ENCODE measurements at places on chromosomes 5 and 9.

- no peak for DNase-seq
Measured at GRCh38 chr9:131625790-131626670, 80.7 kb downstream of the PRRT1B start.

GRCh38 chr9:129383019-129383560, 205.0 kb upstream of the IER5L start:
- peak; percentile 17 for DNase-seq

DNA sequence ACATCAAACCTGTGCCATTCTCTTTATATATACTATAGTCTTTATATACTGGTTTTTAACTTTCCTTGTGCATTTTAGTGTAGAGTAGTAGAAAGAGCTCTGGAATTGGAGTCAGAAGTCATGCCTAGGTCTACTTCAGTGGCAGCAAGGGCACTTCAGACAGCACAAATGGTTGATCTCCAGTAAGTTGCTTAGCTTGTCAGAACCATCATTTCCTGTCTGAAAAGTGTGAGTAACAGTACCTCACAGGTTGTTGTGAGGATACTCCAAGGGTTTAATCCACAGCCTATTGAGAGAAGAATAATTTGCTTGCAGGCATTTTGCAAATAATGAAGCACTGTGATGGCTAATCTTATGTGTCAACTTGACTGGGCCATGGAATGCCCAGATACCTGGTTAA, 95.8 kb upstream of the NR4A3 start:
- DNase-seq = no peak

DNA sequence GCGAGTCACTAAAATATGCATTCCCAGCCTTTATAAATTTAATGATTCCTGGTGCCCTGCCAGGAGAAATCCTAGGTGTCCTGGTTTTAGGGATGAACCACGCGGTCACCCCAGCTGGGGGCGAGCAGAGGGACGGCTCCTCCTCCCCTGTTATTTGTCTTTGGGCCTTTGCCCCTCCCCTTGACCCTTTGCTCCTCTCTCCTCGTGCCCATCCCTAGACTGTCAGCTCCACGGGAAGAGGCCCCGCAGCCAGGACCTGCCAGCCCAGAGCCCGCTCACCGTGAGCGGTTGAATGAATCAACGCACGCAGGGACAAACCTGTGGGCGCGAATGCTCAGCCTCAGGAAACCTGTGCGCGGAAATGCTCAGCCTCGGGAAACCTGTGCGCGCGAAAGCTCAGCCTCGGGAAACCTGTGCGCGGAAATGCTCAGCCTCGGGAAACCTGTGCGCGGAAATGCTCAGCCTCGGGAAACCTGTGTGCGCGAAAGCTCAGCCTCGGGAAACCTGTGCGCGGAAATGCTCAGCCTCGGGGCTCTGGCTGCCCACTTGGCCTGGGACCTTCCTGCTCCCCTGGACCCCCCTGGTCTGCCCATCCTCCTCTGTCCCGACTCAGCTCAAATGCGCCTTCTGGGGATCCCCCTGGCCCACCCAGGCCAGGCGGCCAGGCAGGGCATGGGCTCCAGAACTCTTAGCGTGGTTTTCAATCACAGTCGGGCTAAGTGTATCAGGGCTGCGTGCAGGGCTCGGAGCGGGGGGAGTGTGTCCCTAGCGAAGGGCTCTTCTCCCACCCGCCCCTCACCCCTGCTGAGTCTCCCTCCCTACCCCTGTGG, 140.5 kb upstream of the COL5A1 start:
- DNase-seq = no peak

DNA sequence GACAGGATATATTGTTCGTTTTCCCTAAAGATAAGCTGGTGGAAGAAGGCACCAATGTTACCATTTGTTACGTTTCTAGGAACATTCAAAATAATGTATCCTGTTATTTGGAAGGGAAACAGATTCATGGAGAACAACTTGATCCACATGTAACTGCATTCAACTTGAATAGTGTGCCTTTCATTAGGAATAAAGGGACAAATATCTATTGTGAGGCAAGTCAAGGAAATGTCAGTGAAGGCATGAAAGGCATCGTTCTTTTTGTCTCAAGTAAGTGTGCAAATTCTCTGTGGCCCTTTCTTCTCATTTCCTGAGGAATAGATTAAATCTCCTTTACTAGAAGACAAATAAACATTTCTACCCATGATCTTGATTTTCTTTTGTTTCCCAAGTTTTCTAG, 38.0 kb downstream of the OSMR start:
- no peak for DNase-seq

DNA sequence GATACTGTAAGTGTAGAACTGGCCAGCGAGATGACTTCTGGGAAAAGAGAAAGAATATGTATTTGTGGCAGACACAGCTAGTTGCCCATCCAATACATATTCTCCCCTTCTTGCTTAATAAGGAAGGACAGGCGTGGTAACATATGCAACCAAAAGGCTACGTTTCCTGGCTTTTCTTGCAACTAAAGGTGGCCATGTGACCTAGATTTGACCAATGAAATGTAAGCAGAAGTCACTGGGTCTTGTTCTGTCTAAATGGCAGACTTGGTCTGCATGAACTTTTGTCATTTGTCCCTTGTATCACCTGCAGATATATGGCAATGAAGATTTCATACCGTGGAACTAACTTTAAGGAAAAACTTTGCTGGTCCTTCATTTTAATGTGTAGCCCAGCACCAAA, 183.8 kb downstream of the CDH12 start:
- no peak for DNase-seq

DNA sequence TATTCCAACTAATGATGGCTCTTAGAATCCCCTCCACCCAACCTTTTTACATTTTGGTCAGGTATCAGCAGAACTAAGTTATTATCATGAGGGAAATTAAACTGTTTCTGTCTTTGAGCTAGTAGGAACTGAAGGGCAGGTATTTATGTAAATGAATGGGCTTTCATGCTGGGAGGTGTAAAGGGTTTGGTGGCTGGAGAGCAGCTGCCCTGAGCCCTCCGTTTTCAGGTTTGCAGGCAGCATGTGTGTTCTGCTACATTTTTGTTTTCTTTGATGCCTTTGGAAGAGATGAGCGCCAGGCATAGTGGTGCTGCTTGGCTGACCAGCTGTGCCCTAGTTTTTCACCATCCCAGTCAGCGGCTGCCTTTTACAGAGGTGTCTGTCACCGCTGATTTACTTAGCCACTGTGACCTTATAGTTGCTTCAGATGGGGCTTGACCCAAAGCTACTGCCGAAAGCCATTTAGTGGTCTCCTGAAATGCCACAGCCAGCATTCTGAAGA, 231.9 kb downstream of the MAST4 start:
- DNase-seq = no peak

DNA sequence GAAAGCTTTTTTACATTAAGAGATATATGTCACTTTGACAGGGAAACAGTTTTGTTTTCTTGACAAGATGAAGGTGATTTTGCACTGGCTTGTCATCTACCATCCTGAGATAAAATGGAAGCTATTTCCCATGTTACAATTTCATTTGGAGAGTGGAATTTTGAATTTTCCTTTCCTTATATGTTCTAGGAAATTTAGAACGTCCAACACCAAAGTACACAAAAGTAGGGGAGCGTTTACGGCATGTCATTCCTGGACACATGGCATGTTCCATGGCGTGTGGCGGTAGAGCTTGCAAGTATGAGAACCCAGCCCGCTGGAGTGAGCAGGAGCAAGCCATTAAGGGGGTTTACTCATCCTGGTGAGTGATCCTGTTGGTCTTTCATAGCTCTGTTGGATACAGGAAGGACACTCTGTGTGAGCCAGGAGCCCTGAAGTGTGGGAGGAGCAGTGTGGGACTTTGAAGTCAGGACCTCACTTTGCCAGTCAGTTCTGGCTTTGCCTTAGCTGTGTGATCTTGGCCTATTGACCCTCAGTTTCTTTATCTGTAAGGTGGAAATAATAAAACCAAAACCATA, 887 bp downstream of the PTPDC1 start:
- no peak for DNase-seq

GRCh38 chr5:111228520-111229220, 4.5 kb downstream of the CAMK4 start:
- no peak for DNase-seq

DNA sequence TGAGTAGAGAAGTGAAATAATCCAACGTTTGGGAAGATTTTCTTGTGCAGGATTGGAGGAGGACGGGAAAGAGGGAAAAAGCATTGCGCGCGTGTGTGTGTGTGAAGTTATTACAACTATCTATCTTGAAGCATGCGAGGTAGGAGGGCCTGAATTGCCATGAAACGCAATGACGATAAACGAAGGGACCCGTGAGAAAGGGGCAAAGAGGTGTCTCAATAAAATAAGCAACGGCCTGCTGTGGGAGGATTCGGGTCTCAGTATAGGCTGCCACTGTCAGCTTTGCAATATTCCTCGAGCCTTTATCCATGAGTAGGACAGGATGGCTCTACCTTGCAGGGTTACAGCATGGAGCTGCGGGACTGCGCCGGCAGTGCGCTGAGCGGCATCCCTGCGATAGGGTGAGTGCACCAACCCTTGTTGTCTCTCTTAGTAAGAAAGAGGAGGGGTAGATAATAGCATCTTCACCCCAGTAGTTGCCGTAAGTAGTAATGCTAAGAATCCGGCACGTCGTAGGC, 631 bp upstream of the RCL1 start:
- DNase-seq = no peak

- no peak for DNase-seq
Measured at GRCh38 chr5:73282383-73282782, 109.4 kb downstream of the TMEM174 start.

GRCh38 chr5:59597690-59598546, 295.6 kb downstream of the PDE4D start:
- no peak for DNase-seq

DNA sequence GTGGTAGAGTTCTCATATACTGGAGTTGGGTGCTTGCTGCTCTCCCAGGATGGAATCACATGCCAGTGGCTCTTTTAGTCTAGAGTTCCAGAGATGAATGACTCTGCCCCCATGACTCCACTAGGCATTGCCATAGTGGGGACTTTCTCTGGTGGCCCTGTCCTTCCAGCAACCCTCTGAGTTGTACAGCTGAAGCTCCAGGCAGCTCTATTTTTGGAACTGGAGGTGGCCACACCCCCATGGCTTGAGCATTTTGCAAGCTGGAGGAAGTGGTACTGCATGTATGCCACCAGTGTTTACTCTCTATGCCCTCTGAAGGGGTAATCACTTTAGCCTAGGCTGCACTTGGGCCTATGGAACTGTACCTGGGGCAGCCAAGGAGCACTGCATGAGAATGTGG, 112.6 kb downstream of the RANBP17 start:
- DNase-seq = peak; percentile 66

DNA sequence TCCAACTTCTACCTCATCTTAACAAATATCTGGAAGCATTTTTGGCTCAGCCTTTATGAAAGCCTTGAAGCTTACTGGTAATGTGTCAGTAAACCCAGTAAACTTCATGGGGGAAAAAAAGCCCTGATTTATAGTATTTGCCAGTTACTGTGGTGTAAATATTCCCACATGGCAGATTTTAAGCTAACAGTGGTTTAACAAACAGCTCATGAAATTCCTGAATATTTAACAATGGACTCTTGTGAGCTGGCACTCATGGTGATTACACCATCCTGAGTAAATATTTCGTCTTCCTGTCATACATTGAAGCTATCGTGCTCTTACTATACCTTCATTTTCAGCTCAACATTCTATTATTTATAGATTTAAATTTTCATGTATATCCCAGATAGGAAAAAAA, 57.0 kb upstream of the ACOT12 start:
- no peak for DNase-seq

GRCh38 chr5:39441838-39442237, 17.1 kb upstream of the DAB2 start:
- DNase-seq = no peak

- peak; percentile 84 for DNase-seq
Measured at GRCh38 chr5:137498736-137499505, at the start of gene SPOCK1. Gene SPOCK1, minus strand, starts transcription at chr5:137499326.

- no peak for DNase-seq
Measured at GRCh38 chr5:10351199-10351905, 2.1 kb upstream of the MARCHF6 start.

DNA sequence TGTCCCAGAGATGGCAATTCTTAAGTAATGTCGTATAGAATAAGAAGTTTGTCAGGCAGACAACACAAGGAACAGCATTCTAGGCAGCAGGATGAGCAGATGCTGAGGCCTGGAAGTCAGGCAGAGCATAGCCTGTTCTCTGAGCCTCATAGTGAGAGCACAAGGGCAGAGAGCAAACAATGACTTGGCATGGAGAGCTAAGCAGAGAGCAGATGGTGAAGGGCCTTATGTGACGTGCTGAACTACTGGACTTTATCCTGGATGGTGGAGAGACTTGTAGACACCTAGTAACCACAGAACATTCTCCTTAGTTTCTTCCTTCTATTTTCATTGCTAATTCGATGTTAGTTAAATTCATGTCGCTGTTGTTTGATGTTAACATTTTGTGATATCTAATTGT, 60.1 kb downstream of the KCTD16 start:
- DNase-seq = no peak

DNA sequence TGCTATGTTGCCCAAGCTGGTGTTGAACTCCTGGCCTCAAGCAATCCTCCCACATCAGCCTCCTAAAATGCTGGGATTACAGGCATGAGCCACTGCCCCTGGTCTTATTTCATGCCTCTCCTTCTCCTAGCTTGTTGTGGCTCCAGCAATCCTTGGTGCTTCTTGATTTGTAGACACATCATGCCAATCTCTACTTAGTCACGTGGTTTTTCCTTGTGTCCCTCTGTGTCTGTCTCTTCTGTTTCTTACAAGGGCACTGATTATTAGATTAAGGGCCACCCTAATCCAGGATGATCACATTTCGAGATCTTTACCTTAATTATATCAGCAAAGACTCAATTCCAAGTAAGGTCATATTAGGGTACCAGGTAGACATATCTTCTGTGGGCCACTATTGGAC, 9.2 kb upstream of the IL31RA start:
- no peak for DNase-seq

GRCh38 chr5:141828162-141828561, 50.0 kb downstream of the PCDH1 start:
- DNase-seq = no peak

DNA sequence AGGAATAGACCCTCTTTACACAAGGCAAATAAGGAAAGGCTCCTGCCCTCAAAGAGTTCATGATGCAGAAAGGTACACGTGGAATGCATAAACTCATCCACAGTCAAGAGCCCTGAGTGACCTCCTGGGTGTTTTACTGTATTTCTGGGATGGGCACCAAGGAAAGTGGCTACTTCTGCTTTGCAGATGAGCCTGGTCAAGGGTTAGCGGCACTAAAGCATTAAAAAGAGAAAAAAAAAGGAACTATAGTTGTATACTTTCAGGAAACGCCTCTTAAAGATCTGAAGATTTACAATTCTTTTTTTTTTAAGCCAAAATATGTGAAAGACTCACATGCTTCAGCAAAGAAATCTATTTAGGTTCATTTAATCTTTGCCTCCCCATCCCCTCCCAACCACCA, 366.2 kb upstream of the PDE4D start:
- peak; percentile 52 for DNase-seq

- DNase-seq = no peak
Measured at GRCh38 chr9:31582071-31582470, 802.4 kb upstream of the ACO1 start.

- DNase-seq = peak; percentile 41
Measured at GRCh38 chr5:95773335-95774059, 42.4 kb downstream of the RHOBTB3 start.

DNA sequence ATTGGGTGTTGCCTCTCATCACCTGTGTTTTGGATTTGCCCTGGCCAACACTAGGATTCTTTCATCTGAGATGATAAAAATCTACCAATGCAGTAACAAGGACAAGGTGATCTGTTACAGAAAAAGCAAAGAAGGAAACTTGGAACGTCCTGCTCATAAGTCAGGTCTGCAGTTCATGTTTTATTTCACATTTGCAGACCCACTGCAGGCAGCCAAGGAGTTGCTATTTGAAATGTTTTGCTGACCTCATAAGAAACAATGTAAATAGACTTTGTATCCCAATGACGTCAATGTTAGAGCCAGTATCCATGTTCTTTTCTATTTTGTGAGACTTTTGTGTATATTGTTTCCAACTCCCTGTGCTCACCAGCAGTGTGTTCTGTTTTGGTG, 312.9 kb downstream of the DEPDC1B start:
- DNase-seq = no peak

Data from inflammatory macrophage treated with lipopolysaccharide for 1 hour (primary cell).